ENCODE measurements at places on chromosomes 11 and 22. TPM values are rescaled to one million over a fixed set of nuclear protein-coding genes. Genes with fewer than 3 reads are reported as not detected.

TSG101 gene
- total RNA-seq: 72.8 TPM

PRR33 gene
- total RNA-seq: not detected

SLC37A4 gene
- total RNA-seq: 25.3 TPM

DNA sequence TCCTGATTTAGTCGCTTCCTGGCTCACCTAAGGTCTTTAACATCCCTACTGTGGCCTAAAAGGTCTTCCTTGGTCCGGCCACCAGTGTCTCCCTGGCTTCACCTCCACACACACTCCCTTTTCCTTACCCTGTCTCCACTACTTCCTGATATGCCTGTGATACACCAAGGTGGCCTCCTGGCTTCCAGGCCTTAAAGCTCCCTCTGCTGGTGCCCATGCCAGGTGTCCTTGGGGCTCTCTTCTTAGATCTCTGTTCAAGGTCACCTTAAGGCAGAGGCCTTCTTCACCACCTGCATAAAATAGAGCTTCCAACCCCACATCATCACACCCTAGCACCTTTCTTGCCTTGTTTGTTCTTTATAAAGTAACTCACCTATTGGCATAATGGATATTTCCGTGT is 787.7 kb downstream of the NTM start:
- no peak for DNase-seq

- DNase-seq: no peak
Measured at GRCh38 chr11:68584097-68584496, 100.2 kb upstream of the GAL start.

GRCh38 chr11:19368726-19369375 is 128.1 kb upstream of the E2F8 start:
- DNase-seq: no peak

DNA sequence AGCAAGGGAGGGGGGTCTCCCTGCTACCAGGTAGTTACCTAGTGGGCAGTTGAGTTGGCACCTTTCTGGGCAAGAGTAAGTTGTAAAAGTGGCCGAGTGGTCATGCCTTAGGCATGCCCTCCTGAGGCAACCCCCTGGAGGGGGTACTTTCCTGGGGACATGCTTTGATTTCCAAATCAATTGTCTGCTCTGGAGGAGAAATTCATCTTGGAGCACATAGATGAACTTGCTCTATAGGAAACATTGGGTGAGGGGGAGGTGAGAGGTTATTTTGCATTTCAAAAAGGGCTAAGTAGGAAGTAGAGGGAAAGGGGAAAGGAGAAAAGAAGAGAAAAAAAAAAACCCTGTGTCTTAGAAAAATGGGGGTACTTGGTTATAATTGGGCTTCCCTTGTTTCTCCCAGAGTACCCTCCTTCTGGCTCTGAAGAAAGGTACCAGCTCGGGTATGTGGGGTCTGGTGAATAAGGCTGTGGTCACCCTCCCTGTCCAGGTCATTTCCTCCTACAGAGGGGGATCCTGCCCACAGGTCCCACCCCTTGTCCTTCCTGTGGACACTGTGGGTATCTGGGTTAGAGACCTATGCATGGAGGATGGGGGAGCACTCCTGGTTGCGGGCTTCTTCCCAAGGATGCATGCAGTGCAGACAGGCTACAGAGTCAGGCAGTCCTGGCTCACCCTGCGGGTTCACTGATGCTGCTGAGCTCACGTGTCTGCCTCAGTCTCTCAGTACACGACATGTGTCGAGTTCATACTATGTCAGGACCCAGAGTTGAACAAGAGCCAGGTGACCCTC is 193.5 kb downstream of the MYO18B start:
- DNase-seq: no peak

- DNase-seq: no peak
Measured at GRCh38 chr22:39785232-39785631, 108.3 kb downstream of the ENTHD1 start.
